CD4-positive, alpha-beta T cell treated with Interferon alpha-2 for 1 hour (primary cell): ENCODE measurements at places on chromosomes 4 and X.
A peak's percentile ranks its signal among the peaks of the same experiment; 100 is the strongest.

GRCh38 chr4:78610546-78611214, 59.1 kb downstream of the ANXA3 start:
- peak; percentile 22 for DNase-seq

- no peak for DNase-seq
These were observed 73.2 kb upstream of the ANXA10 start for GRCh38 chr4:168019019-168019651.

GRCh38 chr4:113050371-113050755, 910 bp downstream of the ANK2 start:
- no peak for DNase-seq

- no peak for DNase-seq
These were observed 4.8 kb downstream of the MYL5 start for GRCh38 chr4:679104-679481.

DNA sequence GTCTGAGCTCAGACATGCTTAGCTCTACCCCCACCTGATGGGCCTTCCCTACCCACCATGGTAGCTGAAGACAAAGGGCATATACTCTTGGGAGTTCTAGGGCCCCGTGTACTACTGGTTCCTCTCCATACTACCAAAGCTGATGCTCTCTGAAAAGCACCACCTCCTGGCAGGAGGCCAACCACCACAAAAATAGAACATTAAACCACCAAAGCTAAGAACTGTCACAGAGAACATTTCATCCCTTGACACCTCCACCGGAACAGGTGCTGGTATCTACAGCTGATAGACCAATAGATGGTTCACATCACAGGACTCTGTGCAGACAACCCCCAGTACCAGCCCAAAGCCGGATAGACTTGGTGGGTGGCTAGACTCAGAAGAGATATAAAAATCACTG, 13.4 kb downstream of the EDA2R start:
- DNase-seq, result no peak

GRCh38 chr4:57426779-57427395, 316.7 kb upstream of the IGFBP7 start:
- no peak for DNase-seq

DNA sequence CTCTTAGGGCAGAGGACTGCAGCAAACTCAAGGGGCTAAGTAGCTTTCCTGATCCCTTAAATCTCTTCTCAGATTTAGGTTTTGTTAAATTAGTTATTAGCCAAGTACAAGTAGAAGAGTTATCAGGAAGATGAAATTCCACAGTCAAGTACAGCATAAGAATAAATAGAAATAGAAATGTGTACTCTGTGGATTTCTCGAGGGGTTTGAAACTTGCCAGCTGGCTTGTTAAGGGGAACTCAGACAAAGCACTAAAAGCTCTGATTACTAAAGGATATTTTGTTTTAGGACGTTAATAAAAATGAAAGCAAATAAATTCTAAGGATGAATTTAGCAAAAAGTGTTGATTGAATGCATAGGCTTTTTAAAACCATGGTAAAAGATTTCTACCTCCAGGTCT, 654.6 kb downstream of the RAPGEF2 start:
- no peak for DNase-seq

GRCh38 chr4:122503214-122503613, 46.7 kb upstream of the IL2 start:
- DNase-seq, result no peak

GRCh38 chrX:97126020-97126419, 242.3 kb downstream of the RPA4 start:
- no peak for DNase-seq

- no peak for DNase-seq
These were observed 49.8 kb upstream of the SEC24B start for GRCh38 chr4:109383823-109384222.

DNA sequence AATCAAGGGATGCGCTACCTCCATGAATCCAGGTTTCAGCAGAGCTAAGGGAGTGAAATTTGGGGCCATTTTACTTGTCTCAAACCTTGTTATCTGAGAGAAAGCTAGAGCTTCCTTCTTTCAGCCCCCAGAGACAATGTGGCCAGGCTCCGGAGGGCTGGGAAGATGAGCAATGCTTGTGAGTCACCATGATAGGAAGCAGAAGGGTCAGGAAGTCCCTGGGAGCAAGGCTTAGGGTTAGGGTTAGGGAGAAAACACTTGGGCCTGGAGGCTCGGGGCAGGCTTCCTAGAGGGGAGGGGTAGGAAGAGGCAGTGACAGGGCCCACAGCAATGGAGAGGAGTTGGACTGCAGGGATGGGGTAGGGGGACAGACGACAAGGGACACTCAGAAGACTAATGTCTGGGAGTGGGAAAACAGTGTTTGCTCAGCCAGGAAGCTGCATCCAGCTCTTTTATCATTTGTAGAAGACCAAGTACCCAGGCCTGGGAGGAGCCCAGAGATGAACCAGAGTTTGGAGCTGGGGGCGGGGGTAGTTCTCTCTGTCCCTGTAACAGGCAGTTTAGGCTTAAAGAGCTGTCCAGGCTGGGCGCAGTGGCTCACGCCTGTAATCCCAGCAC, 16.4 kb upstream of the PORCN start:
- DNase-seq, result no peak

DNA sequence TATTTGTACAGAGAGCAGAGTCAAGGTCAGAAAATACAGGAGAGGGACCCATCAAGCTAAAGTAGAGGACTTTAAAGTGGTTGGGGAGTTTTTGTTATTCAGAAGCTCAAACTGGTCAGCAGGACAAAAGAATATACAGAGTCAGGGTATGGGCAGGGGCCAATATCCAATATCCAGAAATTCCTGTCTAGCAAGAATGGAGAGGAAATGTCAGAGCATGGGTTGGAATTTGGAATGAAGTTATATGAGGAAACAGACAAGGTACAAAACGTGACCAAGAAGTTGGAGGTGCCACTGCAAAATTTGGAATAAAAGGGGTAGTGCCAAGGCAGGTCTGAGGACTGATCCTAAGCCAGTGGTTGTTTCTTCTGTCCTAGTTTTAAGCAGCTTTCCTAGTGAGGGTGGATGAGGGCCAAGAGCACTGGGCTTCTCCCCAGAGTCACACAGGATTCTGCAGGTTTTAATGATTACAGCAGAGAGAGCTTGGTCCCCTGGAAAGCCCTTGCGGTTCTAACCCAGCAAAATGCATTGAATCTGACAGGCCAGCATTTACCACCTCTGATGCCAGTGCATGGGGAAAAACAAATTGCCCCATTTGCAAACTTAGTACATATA, 304.7 kb upstream of the FTHL17 start:
- no peak for DNase-seq

GRCh38 chr4:174119051-174119450, 164.4 kb downstream of the FBXO8 start:
- no peak for DNase-seq

DNA sequence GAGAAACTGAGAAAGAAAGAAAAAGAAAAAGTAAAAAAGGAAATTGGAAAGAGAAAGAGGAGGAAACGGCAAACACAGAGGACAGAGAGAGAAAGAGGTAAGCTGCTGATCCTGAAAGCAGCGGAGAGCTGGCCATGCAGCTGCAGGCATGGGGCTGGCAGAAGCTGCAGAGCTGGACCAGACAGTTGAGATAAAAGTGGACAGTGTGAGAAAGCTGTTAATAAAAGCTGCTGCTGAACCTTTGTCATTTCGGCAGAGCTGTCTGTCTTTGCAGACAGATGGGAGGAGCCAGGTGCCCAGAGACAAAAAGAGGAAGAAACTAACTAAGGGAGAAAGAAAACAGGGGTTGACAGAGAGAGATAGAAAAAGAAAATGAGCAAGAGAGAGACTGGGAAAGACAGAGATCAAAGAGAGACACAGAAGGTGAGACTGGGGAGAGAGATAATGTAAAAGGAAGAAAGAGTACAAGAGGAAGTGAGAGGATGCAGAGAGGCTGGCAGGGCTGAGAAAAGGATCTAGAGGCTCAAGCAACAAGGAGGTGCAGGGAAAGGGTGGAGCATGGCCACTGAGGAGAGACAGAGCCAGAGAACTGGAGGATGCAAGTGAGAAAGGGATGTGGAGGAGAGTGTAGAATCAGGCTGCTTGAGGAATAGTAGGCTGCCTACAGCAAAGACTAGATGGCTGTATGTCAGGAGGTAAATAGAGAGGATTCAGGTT, 376.8 kb upstream of the FGF16 start:
- DNase-seq, result no peak

DNA sequence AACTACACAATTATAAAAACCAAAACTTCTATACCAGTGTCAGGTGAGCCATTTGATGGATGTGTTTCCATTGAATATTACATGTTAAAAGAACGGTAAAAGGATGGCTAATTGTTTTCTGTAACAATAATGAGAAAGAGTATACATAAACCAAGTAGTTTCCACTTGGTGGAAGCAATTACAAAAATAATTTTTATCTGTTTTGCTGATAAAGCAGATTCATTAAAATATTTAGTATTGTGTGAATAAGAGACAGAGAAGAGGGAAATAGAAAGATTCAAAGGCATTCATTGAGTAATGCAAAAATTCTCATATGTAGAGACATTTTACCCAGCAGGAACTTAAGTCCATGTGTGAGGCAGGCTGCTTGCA, 95.7 kb downstream of the ANK2 start:
- no peak for DNase-seq

DNA sequence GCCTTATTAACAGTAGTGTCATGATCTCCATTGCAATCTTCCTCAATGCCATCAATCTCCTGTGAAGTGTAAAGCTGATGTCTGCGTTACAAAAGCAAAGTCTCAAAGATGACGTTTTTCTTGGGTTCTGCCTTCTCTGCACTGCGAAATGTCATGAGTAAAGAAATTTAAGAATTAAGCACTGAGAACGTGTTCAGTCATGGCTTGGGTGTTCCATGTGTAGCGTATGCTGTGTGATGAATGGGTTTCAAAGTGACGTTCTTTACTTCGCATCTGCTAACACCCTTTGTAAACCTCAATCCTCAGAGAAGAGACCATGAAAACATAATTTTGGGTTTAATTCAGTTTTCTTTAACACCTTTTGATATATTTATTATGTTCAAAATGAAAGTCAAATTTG, 999 bp downstream of the NAP1L5 start:
- no peak for DNase-seq

DNA sequence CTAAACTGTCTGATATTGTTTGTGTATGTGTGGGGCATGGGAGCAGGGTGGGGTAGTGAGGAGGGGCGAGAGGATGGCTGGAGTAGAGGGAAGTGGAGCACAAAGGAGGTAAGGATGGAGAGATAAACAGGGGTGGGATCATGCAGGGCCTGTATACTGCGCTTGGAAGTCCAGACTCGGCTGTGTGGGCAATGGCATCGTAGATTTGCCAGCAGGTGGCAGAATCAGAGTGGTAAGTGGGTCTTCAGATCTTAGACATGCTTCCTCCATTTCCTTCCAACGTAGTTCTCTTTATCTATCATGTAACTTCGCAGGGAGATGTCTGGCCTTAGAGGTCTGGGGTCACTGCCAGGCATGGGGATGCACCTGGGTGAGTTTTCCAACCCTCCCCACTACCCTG, 155.5 kb downstream of the PDGFRA start:
- DNase-seq, result peak; percentile 18

- DNase-seq, result no peak
These were observed 13.7 kb downstream of the RWDD4 start for GRCh38 chr4:183645326-183645725.

DNA sequence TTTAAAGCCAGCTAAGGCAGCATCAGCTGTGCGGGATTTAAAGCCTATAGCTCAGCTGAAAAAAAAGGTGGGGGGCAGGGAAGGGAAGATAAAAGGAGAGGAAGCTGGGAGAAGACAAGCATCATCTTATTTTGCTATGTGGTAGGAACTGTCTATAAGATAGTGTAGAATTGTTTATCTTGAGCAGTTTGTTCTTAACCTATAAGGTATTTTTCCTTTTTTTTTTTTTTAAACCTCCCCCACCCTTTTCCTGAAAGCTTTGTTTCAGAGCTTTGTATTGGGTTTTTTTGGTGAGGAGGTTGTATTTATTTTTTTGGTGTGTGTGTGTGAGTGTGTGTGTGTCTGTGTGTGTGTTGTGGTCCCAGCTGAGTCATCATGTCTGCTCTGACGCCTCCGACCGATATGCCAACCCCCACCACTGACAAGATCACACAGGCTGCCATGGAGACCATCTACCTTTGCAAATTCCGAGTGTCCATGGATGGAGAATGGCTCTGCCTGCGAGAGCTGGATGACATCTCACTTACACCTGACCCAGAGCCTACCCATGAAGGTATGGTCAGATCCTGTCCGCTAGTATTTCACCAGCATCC, 531 bp downstream of the RUFY3 start:
- peak; percentile 44 for DNase-seq

GRCh38 chrX:101550751-101551379, 518 bp downstream of the ARMCX1 start:
- DNase-seq, result no peak

- no peak for DNase-seq
These were observed 29.1 kb downstream of the TTC29 start for GRCh38 chr4:146916479-146917076.

- DNase-seq, result no peak
These were observed 26.7 kb downstream of the SH3RF1 start for GRCh38 chr4:169243825-169244609.

DNA sequence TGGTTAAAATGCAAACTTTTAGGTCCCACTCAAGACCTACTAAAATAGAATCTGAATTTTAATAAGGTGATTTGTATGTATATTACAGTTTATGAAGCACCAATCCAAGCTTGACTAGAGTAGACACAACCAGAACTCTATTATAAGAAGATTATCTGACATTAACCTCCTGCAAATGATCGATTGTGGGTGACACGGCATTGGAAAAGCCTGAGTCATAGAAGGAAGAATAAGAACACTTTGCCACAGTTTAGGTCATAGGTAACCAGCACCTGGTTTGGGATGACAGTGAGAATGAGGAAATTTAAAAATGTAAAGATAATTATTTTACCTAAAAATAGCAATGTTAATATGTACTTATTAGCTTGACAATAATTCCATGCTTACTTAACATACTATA, 15.2 kb downstream of the PDGFC start:
- no peak for DNase-seq
